ENCODE measurements at places on chromosomes 16 and 17.

DNA sequence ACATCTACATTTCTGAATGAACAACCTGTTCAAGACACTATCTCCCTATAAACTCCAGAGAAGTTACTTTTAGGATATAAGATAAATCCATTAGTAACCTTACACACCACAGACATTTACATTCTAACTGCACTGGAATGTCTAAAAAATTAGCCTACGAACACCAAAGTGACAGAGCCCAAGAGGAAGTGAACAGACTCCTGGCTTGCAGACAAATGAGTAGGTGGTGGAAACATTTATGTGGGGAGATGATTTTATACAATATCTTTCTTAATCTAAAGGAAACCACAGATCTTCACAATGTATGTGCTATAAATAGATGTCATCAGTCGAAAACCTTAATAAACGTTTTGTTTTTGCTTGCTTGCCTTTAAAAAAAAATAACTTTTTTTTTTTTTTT, 18.8 kb downstream of the ZNF652 start:
- peaks cover 53% of the 10 kb centered on the region for H3K4me1 ChIP-seq
- peaks cover 11% of the 10 kb centered on the region for H3K36me3 ChIP-seq
- no peaks in the 10 kb centered on the region for H3K27me3 ChIP-seq
- peak overlapping the region; percentile 74 for H3K4me3 ChIP-seq
- H3K27ac ChIP-seq, result peak overlapping the region; percentile 87

- H3K27me3 ChIP-seq, result no peaks in the 10 kb centered on the region
- H3K27ac ChIP-seq, result peak overlapping the region; percentile 69
- DNase-seq, result no peak
- H3K36me3 ChIP-seq, result peaks cover 2% of the 10 kb centered on the region
- H3K4me3 ChIP-seq, result no peak overlapping the region
- peaks cover 60% of the 10 kb centered on the region for H3K4me1 ChIP-seq
These were observed 4.6 kb upstream of the SOCS1 start for GRCh38 chr16:11260596-11260966.

DNA sequence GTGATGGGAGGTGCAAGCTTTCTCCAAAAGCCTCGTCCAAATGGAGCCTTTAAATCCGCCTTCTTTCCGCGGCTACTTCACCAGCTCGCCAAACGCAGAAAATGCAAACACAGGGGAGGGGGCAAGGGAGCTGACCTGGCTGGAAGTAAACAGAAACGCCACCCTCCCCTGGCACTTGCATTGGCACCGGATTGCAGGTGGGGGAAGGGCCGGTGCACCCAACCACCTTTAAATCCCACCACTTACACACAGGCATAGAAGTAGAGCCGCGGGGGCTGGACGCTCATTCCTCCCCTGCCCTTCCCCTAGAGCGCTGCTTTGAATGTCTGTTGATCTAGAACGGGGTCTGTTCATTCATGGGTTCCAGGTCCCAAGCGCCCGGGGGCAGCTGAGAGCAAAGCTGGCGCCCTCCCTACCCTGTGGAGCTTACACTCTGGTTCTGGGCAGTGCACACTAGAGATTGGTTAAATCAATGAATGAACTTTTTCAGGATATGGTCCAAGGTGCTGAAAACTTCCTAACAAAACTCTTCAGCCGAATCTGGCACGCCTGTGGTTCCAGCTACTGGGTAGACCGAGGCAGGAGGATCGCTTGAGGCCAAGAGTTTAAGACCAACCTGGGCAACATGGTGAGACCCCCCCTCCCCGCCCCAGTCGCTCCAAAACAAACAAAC, 920 bp upstream of the ZCCHC14 start:
- H3K4me3 ChIP-seq, result peak overlapping the region; percentile 85
- no peak for DNase-seq
- peaks cover 27% of the 10 kb centered on the region for H3K4me1 ChIP-seq
- H3K27ac ChIP-seq, result no peak overlapping the region
- H3K36me3 ChIP-seq, result no peaks in the 10 kb centered on the region
- peaks cover 59% of the 10 kb centered on the region for H3K27me3 ChIP-seq

- H3K27ac ChIP-seq, result peak overlapping the region; percentile 90
- H3K36me3 ChIP-seq, result peaks cover 17% of the 10 kb centered on the region
- H3K4me3 ChIP-seq, result peak overlapping the region; percentile 91
- H3K27me3 ChIP-seq, result peaks cover 30% of the 10 kb centered on the region
These were observed 744 bp downstream of the CMIP start for GRCh38 chr16:81445143-81445961.

DNA sequence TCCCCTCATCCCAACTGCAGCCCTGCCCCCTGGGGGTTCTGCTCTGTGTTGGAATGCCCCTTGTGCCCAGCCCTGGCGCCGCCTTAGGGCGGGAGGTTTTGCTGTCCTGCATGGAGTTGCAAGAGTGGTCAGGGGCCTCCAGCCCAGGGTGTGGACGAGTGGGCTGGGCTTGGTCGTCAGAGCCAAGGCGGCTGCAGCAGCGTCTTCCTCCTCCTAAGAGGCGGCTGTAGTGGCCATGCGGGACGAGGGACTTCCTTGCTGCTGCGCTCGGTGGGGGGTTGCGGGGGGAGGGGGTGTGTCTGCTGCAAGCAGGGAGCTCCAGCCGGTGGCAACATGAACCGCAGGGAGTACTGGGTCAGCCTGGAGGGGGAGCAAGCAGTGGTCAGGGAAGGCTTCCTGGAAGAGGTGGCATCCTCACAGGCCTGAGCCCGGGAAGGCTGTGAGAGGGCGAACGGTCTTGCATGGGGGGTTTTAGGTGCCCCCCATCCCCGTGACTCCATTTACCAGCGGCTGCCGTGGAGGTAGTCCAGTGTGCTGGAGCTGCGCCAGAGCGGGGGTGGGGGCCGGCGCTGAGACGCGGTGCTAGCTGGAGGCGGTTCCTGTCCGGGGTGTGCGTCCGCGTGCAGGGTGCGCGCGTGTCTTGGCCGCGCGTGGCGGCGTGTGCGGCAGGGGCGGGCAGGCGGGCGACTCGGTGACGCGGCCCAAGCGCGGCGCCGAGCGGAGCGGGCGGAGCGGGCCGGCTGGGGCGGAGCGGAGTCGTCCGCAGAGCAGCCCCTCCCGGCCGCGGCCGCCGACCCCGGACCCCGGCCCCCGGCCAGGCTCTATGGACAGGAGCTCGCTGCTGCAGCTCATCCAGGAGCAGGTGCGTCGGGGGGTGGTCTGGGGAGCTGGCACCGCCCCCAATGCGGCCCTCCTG, at the start of gene RHBDL1:
Gene RHBDL1 (plus strand): TSS at position 704 of the 916 bp plus-strand sequence. CDS start 120 bp downstream, at position 824.
- H3K36me3 ChIP-seq, result no peaks in the 10 kb centered on the region
- peaks cover 2% of the 10 kb centered on the region for H3K4me1 ChIP-seq
- H3K4me3 ChIP-seq, result peak within 1 kb of the TSS; percentile 19
- no peak within 1 kb of the TSS for H3K27ac ChIP-seq

DNA sequence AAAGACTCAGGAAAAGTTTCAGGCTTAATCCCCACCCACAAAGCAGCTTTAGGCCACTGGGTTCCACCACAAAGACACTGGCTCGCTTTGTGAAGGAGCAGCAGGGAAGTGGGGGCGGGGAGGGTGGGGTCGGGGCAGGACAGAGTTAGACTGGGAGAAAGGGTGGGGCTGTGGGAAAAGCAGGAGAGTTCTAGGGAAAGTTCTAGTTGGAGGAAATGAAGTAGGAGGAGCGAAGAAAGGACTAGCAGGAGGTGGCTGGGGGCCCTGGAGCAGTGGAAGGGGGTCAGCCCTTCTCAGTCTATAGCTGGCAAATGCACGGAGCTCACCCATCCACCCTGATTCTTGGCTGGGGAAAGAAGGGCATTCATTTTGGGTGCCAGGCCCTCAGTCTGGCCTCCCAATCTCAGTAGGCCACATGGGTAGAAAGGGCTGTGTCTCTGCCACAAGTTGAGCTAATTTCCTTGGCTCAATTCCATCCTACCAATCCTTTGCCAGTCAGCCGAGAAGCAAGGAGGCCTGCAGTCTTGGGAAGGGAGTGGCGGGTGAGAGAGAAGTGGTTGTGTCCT, 4.6 kb downstream of the INPP5K start:
- H3K27me3 ChIP-seq, result no peaks in the 10 kb centered on the region
- no peak overlapping the region for H3K4me3 ChIP-seq
- peaks cover 25% of the 10 kb centered on the region for H3K4me1 ChIP-seq
- no peak for DNase-seq
- no peak overlapping the region for H3K27ac ChIP-seq

DNA sequence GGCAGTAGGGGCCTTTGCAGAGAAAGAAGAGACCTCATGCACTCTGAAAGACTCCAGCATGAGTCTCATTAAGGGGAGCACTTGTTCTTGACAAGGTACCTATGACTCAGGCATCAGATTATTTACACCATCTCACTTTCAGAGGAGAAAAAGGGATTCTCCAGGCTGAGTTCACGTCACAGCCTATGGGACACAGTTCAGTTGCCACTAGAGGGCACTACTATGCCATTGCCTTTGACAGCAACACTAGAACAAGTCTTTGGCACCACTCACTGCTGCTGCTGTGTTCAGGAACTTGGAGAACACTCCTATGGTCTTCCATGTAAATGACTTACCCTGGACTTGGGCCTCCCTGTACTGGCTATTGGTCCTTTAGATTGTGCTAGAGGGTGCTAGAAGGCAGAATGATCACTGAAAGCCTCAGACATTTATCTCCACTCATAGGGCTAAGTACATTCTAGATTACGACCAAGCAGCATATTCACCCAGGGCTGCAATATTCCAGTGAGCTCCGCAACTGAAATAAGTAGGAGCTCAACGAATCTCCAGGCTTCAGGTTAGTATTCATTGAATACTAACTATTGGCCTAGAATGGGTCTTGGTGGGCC, 225.1 kb upstream of the CA10 start:
- no peaks in the 10 kb centered on the region for H3K36me3 ChIP-seq
- H3K4me1 ChIP-seq, result no peaks in the 10 kb centered on the region
- H3K27ac ChIP-seq, result no peak overlapping the region
- no peak overlapping the region for H3K4me3 ChIP-seq

DNA sequence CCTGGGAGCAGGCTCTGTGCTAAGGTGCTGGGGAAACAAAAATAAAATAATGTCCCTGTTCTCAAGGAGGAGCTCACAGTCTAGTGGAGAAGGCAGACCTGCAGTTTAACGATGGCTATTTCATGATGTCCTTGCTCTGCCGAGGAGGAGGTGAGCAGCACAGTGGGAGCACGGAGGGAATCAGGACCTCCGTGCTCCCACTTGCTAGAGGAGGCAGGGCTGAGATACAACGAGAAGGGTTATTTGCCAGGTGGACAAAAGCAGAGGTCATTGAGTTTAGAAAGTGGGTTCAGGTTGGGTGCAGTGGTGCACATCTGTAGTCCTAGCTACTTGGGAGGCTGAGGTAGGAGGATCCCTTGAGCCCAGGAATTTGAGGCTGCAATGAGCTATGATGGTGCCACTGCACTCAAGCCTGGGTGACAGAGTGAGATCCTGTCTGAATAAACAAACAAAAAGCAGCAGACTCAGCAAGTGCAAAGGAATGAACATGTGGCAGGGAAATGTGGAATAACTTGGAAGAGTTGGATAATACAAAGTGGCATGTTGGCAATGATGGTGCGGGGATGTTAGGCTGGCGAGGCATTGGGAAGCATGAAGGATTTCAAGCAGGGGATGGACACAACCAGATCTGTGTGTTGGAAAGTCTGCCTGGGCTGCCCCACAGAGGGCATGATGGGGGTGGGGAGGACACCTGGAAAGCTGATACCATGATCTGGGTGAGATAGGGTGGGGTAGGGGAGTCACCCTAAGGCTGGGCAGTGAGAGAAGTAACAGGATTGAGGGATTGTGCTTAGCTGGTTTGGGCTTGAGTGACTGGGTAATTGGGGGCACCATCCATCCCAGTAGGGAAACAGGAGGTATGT, 12.8 kb upstream of the TNS4 start:
- peak overlapping the region; percentile 45 for H3K4me3 ChIP-seq
- H3K4me1 ChIP-seq, result peaks cover 49% of the 10 kb centered on the region
- H3K36me3 ChIP-seq, result peaks cover 17% of the 10 kb centered on the region
- no peak for DNase-seq
- peak overlapping the region; percentile 91 for H3K27ac ChIP-seq

- H3K4me1 ChIP-seq, result no peaks in the 10 kb centered on the region
- no peaks in the 10 kb centered on the region for H3K36me3 ChIP-seq
- no peak overlapping the region for H3K27ac ChIP-seq
- no peaks in the 10 kb centered on the region for H3K27me3 ChIP-seq
- no peak overlapping the region for H3K4me3 ChIP-seq
These were observed 165.1 kb downstream of the ABCC12 start for GRCh38 chr16:47990676-47991075.

- H3K4me3 ChIP-seq, result no peak overlapping the region
- DNase-seq, result peak; percentile 10
- H3K4me1 ChIP-seq, result peaks cover 21% of the 10 kb centered on the region
- no peak overlapping the region for H3K27ac ChIP-seq
- H3K36me3 ChIP-seq, result peaks cover 25% of the 10 kb centered on the region
These were observed 2.4 kb downstream of the MEAK7 start for GRCh38 chr16:84502075-84502474.

DNA sequence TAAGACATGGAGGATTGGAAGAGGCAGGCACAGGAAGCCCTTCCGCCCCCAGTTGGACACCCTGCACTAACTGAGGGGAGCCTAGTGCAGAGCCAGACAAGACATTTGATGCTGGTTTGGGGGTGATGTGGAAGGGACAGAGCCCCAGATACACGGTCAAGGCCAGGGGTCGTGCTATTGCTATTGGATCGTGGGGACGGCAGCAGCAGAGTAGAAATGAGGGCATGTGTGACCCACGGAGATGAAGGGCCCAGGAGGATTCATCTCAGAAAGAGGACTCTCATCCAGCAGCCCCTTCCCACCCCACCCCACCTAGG, 2.0 kb upstream of the VAMP2 start:
- no peak for DNase-seq
- peaks cover 19% of the 10 kb centered on the region for H3K36me3 ChIP-seq
- H3K27me3 ChIP-seq, result no peaks in the 10 kb centered on the region
- peak overlapping the region; percentile 88 for H3K4me3 ChIP-seq
- peak overlapping the region; percentile 100 for H3K27ac ChIP-seq

- no peaks in the 10 kb centered on the region for H3K36me3 ChIP-seq
- no peak for DNase-seq
- H3K4me3 ChIP-seq, result no peak overlapping the region
- H3K4me1 ChIP-seq, result no peaks in the 10 kb centered on the region
- H3K27ac ChIP-seq, result no peak overlapping the region
- peaks cover 10% of the 10 kb centered on the region for H3K27me3 ChIP-seq
These were observed 10.0 kb downstream of the C1QTNF1 start for GRCh38 chr17:79033741-79034501.

- peak overlapping the region; percentile 99 for H3K4me3 ChIP-seq
- peak; percentile 63 for DNase-seq
- peaks cover 38% of the 10 kb centered on the region for H3K36me3 ChIP-seq
- H3K27me3 ChIP-seq, result no peaks in the 10 kb centered on the region
These were observed 49.5 kb upstream of the MEAK7 start for GRCh38 chr16:84553873-84554399.

- H3K4me1 ChIP-seq, result peaks cover 10% of the 10 kb centered on the region
- no peak for DNase-seq
- H3K36me3 ChIP-seq, result peaks cover 45% of the 10 kb centered on the region
- H3K27me3 ChIP-seq, result no peaks in the 10 kb centered on the region
These were observed 72.3 kb downstream of the SEC14L1 start for GRCh38 chr17:77212833-77213777.

DNA sequence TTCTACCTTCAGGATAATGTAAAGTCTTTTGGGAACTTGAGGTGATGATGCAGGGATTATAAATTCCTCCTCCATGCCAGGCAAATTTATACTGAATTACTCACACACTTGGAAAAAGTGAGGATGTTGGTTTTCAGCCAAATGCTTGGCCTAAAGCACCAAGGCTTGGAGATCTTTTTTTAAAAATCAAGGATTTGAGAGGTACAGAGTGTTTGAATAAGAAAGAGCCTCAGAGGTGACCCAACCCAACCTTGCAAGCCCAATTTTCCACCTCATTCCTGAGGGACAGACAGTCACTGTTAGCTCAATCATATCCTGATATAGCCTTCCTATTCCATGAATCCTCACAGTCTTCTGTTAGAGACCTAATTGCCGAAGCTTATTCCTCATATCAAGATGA, 14.0 kb downstream of the GRIN2A start:
- H3K27ac ChIP-seq, result no peak overlapping the region
- no peaks in the 10 kb centered on the region for H3K36me3 ChIP-seq
- H3K4me3 ChIP-seq, result no peak overlapping the region
- peaks cover 3% of the 10 kb centered on the region for H3K27me3 ChIP-seq
- DNase-seq, result no peak
